Fibroblast of lung (primary cell): ENCODE measurements at places on chromosomes 2 and 18.

GRCh38 chr2:145644820-145645302 is 1124.9 kb upstream of the ZEB2 start:
- DNase-seq = no peak

DNA sequence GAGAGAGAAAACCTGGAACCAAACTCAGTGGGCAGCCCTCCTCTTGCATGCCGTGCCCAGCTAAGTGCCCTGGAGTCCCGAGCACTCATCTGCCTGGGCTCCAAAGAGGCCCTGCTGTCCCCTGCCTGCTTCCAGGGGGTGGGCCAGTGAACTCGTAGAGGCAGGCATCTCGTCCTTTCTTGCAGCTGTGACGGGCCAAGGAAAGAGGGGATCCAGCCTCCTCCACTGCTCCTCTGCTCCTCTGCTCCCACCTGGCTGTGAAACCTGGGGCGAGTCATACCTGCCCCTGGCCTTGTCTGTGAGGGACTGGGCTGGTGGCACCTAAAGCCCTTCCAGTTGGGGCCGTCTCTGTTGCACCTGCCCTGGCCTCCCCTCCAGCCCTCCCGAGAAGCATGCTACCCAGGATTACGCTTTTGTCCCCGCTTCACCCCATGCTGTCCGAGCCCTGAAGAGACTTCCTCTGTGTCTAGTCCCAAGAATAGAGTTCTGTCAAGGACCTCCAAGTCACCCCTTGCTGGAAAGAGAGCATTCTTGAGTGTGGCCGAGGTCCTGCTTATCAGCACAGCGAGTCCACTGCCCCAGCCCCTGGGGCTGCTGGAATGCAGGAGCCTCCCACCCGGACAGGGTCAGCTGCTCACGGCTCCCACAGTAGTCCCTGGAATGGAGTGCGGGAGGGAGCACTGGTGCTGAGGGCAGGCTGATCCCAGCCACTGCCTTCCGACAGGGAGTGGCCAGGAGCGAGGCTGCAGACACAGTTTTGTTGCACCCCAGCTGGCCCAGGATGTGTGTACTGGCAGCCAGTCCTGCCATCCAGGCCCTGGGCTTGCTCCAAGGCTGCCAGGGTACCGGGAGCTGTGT is 14.3 kb downstream of the KCNK3 start:
- no peak for DNase-seq

- DNase-seq = peak; percentile 69
Measured at GRCh38 chr18:9058406-9058805, 44.1 kb upstream of the NDUFV2 start.

DNA sequence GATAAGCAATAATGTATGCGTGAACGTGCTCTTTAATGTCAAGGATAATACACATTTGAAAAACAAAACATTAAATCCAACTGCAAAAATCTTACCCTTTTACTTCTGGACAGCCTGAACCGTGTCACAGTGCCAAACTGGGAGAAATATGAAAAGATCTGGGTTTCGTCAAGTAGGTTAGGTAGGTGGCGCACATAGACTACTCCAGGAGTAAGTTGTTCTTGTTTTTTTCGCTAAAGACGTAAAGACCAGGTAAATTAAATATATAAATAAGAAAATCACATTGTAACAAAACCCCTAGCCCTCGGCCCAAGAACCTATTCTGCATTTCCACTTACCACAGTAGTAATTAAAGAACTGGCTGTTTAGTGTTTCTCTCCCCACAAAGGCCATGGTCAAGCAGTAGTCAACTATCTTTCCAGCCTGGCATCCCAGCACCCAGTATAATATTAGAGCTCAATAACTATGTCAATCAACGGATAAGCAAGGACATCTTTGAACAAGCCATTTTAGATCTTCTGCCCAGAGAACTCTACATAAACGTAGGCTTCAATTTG is 1.1 kb downstream of the NIFK start:
- DNase-seq = no peak

- no peak for DNase-seq
Measured at GRCh38 chr2:203599509-203599908, 64.4 kb upstream of the RAPH1 start.

DNA sequence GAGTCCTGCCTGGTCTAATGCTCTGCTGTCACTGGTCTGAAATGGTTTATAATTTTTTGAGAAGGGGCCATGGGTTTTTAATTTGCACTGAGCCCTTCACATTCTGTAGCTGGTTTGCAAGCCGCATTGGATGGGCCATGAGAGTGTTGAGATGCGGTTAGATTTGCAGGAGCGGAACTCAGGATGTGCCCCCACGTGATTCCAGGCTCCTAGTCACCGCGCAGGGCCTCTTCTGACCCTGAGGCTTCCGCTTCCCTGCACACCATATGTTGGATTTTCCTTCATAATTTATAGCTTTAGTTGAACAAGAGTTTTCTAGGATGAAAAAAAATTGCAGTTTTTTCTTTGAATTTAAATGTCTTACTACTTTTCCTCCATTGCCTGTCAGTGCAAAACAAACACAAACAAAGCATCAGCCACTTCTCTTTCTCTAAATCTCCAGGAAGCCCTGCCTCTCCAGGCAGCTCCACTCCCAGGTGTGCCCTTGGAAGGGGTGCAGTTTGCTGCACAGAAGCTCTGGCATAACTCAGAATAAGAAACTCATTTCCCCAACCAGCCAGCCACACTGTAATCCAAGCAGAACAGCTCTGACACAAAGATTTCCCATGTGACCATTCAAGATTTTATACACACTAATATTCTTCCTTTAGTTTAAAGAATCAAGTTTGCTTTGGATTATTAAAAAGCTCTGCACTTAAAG is 18.4 kb upstream of the TPO start:
- no peak for DNase-seq

- DNase-seq = no peak
Measured at GRCh38 chr2:103437161-103437560, 675.3 kb downstream of the TMEM182 start.

DNA sequence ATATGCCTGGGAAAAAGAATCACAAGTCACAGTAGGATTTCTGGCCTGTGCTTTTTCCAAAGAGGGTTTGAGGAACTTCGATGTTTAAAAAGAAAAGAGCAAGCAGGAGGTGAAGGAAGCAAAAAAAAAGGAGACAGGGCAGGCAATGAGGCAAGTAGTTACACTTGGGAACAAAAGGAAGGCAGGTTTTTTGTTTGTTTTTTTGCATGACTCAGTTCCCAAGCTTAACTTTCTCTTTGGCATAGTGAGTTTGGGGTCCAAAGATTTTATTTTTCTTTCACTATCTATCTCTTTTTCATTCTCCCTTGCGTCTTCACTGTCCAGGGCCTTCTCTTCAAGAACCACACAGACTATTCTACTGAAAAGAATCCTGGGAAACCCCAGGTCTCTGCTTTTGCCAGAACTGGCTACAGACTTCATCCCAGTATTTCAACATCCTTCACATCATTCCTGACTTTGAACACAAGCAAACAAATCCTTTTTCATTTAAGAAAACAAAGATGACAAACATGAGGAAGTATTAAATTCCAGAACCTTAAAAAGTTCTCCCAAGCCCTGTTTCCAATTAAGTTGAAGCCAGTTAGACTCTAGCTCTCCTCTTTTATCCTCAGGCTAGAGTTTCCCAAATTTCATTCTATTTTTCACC is 210.7 kb upstream of the RND3 start:
- DNase-seq = peak; percentile 29

- no peak for DNase-seq
Measured at GRCh38 chr2:215811409-215812345, 201.7 kb downstream of the MREG start.

GRCh38 chr18:39863916-39864315 is 2091.1 kb upstream of the PIK3C3 start:
- no peak for DNase-seq

DNA sequence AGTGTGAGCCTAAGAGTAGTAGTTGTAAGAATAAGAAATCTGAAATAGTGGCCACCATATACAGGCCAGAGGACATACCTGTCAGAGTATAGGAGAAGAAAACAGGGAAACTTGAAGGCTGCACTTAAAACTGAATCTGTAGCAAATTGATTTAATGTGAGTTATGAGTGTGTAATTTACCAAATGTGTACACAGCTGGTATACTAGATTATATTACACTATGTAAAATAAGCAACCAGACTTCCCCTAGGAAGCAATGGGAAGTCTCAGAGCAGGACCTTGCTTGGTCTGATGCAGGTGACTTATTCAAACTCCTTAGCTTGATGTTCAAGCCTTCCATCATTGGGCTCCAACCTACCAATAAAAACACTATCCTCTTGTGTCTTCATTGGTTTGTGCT is 17.3 kb upstream of the EPC2 start:
- no peak for DNase-seq

GRCh38 chr2:231928901-231929725 is 2.9 kb upstream of the NPPC start:
- no peak for DNase-seq

DNA sequence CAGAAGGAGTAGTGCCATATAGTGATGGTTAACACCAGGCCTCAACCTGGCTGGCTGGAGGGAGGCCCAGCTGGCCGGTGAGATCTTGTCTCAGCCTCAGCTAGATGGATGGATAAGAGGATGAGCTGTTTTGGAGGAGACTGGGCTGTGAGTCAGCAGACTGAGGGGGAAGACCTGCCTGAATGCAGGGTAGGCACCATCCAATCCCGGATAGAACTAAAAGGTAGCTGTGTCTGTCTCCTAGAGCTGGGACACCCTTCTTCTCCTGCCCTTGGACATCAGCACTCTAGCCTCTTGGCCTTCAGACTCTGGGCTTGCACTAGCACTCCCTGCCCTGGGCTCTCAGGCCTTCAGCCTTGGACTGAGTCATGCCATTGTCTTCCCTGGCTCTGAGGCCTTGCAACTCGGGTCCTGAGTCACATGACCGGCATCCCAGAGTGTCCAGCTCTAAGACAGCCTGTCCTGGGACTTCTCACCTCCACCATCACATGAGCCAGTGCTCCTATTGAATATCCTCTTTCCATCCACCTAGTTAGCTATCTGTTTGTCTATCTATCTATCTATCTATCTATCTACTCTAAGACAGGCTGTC is 131.3 kb downstream of the TPO start:
- DNase-seq = peak; percentile 55

GRCh38 chr2:225889452-225889851 is 489.9 kb downstream of the NYAP2 start:
- DNase-seq = peak; percentile 92

GRCh38 chr2:191115804-191116203 is 35.0 kb downstream of the STAT4 start:
- DNase-seq = peak; percentile 45

GRCh38 chr18:75076286-75076685 is 132.7 kb downstream of the PTGR3 start:
- DNase-seq = no peak
